ENCODE measurements at places on chromosomes 1 and 21.

DNA sequence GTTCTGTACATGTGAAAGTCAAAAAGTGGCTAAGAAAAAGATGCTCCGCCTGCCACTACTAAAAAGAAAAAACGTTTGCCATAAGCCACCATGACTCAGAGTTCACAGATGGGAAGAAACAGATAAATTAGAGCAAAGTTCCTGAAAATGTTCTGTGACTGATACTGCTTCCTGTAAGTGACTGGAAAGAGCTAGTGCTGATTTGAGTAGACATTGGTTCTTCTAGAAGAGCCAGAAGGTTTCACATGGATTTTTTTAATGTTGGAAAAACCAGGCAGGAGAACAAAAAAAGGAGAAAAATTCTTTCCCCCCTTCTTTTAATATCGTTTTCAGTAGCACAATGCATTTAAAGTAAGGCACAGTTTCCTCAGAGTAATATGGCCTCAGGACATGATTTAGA is 221.4 kb downstream of the HLX start:
- DNase-seq: no peak

GRCh38 chr1:44553771-44554170 is 120.5 kb downstream of the TMEM53 start:
- DNase-seq: no peak

GRCh38 chr1:91895832-91896556 is 10.0 kb upstream of the TGFBR3 start:
- no peak for DNase-seq

DNA sequence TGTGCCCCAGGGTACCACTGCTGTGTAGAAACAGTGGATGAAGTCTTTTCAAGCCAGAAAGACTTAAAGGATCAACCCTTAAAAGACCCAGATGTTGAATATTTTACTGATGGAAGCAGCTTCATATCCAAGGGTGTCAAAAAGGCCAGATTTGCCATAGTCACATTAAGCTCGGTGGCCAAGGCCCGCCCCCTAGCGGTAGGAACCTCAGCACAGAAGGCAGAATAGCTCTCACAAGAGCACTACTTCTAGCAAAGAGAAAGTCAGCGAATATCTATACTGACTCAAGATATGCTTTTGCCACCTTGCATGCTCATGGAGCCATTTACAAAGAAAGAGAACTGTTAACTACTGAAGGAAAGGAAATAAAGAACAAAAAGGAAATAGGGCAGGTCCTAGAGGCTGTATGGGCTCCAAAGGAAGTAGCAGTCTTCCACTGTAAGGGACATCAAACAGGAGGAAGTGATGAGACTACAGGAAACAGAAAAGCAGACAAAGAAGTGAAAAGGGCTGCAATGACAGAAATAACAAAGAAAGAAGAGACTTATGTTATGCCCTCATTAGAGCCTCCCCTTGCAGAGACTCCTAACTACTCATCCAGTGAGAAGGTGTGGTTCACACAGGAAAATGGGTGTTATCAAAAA is 90.5 kb downstream of the LIPI start:
- DNase-seq: peak; percentile 36

GRCh38 chr1:184214128-184214527 is 162.6 kb downstream of the TSEN15 start:
- DNase-seq: no peak

DNA sequence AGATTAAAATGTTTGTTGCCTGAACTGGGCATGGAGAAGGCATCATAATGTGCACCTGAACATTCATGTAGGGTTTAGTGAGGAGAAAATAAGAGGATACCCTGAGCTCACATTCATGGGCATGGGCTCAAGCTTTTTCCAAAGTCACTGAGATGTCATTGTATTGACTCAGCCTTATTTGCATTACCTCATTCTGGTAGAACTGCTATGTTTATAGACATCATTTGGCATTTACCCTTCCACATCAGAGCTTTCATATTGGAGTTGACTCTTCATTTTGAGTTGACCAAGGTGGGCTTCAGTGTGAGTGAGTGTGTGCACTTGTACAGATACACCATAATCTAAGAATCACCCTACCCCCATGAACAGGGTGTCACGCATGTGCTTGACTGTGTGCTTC is 143.2 kb downstream of the PBX1 start:
- DNase-seq: no peak

DNA sequence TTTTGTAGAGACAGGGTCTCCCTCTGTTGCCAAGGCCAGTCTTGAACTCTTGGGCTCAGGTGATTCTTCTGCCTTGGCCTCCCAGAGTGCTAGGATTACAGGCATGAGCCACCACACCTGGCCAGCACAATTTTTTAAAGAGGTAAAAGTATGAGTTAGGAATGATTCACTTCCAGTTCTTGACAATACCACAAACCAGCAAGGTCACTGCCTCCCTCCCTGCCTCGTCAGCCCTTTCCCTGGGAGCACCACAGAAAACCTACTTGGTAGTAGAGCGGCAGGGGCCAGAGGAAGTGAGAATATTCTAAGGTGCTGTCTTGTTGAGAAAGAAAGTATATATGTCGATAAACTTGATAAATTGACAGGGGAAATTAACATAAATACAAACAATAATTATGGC is 10.8 kb upstream of the CDA start:
- no peak for DNase-seq

- no peak for DNase-seq
Observed at GRCh38 chr1:188281921-188282320, 1453.2 kb downstream of the PLA2G4A start.

- no peak for DNase-seq
Observed at GRCh38 chr21:46229133-46229922, 754 bp upstream of the LSS start.

DNA sequence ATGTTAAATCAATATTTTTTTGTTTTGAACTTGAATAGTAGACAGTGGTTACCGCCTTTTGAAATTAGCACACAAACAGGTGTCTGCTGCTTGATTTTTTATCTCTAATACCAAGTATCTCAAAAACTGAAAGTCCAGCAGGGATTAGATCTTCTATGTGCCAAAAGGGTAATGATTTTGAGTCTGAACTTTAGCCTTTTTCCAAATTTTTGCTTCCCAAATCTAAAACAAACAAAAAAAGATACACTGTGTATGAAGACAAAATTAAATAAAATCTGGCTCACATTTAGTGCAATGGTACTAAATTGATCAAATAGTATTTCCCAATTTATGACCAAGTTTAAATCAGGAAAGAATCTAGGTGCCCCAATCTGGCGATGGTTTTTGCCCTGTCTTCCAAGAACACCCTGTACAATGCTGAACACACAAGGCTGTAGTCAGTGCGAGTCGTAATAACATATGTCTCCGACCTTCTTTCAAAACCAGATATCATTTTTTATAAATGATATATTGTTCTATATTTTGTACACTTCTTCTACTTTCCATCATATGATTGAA is 40.5 kb downstream of the PLPPR4 start:
- no peak for DNase-seq

DNA sequence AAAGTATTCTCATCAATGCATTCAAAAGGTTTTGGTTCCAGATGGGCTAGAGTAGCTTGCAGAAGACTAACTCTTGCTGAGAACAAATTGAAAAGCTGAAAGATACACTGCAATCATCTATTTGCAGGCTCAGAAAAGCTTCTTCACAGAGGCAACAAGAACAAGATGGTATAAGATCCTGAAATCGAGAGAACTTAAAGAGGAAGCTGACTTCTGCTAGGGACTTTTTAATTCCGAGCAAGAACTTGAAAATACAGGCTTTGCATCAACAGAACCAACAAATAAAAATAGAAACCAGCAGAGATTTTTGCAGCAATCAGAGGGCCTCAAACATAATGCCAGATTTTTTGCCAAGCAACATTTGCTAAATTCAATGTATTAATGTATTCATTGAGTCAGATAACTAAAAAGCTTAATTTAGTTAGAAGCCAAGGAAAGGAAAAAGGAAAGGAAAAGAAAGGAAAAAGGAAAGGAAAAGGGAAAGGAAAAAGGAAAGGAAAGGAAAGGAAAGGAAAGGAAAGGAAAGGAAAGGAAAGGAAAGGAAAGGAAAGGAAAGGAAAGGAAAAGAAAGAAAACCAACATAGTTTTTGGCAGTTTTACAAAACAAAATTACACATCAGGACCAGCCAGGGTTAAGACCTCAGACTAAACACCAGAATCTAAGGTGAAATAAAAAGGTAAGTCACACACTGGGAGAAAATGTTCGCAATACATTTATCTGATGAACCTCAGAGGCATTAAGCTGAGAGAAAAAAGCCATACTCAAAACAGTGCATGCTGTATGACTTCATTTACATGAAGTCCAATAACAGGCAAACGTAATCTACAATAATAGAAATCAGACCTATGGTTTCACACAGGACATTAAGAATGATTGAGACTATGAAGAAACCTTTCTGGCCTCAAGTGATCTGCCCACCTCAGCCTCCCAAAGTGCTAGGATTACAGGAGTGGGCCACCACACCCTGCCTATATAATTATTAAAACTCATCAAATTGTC is 42.6 kb downstream of the FAF1 start:
- DNase-seq: no peak

DNA sequence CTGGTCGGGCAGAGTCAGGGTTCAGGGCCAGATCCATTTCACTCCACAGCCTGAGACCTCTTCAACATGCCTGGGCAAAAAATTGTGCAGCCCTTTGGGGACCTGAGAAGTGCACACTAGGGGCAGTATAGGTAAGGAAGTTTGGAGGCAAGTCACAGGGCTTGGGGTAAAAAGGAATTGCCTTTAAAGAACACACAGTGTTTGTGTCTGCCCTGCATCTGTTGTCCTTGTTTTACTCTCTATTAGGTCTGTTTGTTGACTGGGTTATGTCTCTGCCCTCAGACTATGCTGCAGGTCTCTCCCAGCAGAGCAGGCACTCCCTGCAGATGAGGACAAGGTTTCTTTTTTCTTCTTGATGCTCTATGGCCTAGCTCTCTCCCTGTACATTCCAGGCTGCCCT is 22.0 kb downstream of the LDLRAD2 start:
- no peak for DNase-seq

DNA sequence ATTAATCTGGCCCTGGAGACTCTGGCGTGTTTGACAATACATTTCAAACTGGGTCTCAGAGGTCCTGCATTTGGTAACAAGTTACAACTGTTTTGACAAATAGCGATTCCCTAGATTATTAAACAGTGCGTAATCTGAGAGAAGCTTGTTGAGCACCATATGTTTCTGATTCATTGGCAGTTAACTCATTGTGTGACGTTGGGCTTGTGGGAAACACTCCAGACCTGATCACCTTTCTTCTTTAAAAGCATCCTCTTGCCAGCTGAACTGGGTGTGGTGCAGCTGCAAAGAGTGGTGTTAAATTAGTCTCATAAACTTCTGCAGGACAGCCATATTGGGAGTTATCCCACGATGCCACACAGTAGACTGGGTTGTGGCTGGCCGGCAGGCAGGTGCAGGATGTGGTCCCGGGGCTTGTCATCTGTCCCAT is 82.7 kb downstream of the CDC7 start:
- DNase-seq: no peak

- DNase-seq: no peak
Observed at GRCh38 chr1:225877580-225877979, 4.6 kb downstream of the TMEM63A start.
